Left forelimb (tissue), 1 donor: ENCODE measurements at places on chromosomes 12 and 14.

- no peak for DNase-seq
Measured at GRCh38 chr12:79935624-79936345, 888 bp upstream of the PPP1R12A start.

DNA sequence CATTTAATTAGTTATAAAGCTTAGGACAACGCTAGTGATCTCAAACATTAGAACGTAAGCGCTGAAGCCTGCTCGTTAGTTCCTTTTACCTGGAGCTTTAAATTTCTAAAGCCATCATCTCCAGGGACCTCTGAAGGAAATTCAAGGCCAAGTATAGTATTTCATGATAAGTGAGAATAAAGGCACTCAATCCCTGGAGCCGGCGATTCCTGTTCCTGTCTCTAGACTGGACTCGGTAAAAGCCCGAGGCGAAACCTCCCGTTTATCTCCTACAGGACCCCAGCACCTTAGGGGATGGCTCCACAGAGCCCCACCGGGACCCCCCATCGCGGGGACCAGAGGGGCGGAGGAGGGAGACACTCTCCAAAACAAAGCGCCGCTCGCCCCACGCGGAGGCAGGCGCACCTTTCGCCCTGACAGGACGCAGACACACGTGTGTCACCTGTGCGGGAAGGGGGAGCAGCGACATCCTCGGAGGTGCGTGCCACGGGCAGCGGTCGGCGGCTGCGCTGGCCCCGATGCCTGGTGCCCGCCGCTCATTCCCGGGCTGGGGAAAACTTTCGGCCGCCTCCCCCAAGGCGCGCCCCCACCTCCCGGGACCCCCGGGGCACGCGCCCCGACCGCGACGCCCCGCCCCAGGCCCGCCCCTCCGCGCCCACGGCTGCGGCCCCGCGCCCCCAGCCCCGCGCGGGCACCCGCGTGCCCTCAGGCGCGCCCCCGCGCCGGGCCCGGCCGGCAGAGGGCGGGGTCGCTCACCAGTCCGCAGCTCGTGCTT is 678 bp downstream of the RPS6KA5 start:
- no peak for DNase-seq

- no peak for DNase-seq
Measured at GRCh38 chr14:24673059-24673458, 39.1 kb upstream of the GZMB start.

- DNase-seq, result no peak
Measured at GRCh38 chr12:120814203-120814902, 88.7 kb downstream of the ACADS start.

DNA sequence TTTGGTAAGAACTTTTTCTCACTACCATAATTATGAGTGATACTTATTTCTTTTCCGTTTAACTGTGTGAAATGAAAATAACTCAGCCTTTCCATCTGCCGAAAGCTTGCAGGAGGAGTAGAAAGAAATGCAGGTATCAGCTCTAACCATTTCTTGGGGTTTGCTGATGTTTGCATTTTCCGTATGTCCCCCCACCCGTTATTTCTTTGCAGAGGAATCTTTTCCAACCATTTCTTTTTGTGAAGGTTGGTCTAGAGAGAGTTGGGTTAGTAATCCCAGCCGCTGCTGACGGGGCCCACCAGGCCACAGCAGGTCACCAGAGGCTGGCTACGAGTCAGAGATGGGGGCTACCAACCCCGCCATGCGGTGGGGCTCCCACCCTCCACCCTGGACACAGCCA is 7.0 kb upstream of the PIWIL1 start:
- DNase-seq, result no peak

GRCh38 chr14:91117960-91118359 is 4.1 kb downstream of the DGLUCY start:
- no peak for DNase-seq
